ENCODE measurements at places on chromosomes 5 and 9.

- DNase-seq = no peak
Measured at GRCh38 chr5:161414896-161415295, 131.6 kb downstream of the GABRB2 start.

DNA sequence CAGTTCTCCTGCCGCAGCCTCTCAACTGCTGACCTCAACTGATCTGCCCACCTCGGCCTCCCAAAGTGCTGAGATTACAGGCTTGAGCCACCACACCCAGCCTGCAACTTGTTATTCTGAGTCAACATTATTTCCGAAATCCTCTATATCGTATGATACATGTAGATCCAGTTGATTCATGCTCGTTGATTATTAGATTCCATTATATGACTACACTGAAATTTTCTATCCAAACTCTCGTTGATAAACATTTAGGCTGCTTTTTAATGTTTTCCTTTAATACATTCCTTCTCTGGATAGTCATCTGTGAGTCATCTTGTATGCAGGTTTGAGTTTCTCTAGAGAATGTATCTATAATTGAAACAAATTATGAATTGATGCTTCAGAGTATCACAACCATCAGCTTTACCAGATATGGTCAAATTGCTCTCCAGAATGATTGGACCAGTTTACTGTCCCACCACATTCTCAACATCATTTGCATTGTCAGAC is 4.1 kb downstream of the CDK7 start:
- no peak for DNase-seq

DNA sequence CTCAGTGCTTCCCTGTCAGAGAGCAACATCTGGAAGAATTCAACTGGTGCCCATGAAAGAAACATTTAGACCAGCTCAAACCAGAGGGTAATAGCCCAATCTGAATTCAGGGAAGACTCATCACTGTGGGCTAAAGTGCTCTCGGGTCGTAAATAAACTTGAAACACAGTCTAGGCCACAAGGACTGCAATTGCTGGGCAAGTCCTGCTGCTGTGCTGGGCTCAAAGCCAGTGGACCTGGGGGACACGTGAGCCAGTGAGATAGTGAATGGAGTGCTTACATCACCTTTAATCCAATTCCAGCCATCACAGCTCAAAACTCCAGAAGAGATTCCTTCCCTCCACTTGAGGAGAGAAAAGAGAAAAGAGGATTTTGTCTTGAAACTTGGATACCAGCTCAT is 78.1 kb upstream of the DAP start:
- no peak for DNase-seq

DNA sequence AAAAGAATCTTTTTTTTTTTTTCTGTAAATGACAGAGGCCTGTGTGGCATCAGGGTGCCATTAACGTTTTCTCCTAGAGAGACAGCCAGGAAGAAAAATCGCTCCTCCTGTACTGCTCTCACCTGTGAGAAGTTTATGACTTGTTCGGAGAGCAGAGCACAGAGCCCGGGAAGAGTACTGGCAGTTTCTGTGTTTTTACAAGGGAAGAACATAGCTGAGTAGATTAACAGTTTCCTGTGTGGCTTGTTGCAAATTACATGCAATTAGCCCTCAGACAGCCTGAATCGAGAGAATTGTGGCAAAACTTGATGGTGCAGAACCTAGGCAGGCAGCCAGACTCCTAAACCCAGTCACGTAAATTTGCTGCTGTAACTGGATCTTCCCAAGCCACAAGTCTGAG is 32.1 kb downstream of the PRKACG start:
- no peak for DNase-seq

DNA sequence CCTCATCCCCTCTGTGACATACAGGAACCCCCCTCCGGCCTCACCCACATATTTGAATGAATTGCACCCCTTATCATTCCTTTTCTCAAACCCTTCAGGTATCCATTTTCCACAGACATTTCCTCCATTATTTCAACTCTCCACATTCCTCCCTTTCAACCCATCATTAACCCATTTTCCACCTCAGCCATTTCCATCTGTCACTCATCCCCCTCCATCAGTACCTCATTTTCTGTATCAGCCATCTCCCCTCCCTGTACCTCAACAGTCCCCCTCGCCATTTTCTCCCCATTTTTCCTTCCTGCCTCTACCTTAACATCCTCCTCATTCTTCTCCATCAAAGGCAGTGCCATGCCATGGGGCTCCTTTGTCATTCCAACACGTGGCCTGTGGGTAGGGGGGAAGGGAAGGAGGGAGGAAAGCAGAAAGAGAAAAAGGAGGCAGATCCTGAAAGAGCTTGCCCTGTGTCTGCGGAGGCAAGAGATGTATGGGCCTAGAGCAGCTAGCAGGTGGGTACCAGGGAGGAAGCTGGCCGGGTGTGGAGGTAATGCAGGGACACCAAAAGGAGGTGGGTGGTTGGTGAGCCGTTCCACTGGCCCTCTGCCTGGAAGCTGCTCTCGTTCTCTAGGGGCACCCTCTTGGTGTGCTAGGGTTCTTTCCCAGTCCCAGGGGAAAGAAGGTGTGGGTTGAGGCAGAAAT is 1.5 kb downstream of the DNAJB5 start:
- no peak for DNase-seq

DNA sequence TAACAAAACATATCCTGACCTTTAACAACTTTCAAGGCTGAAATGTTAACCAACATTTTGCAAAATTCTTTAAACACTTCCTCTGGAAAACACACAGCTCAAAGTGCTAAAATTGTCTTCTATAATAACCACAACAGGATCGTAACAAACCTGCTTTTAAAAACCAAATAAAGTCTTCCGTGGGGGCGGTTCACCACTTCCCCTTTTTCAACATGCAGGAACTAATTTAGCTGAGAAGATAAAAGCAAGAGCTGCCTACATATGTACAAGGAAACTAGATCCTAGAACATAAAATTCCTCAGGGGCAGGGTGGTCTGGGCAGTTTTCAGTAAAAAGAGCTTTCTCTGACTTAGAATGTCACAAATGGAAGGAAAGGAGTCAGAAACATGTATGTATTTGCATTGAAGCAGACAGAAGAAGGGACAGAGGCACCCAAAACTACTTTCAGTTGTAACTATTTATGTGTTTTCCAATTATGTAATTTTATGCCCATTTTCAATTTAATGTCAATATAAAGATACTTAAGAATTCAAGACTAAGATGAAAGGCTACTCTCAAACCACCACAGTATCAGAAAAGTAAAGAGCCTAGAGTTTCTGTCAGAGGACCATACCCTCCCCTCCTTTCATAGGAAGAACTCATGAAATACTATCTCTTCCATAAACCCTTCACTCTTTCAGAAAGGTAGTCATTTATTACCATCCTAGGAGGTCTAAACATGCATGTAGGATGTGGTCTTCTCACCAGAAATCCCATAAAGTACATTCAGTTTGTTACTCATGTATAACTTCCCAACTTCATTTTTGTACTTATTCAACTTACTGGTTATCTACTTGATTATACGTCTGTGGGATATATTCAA is 185.9 kb upstream of the RASA1 start:
- DNase-seq = no peak

- no peak for DNase-seq
Measured at GRCh38 chr9:80771555-80772347, 917.6 kb downstream of the TLE1 start.

- DNase-seq = no peak
Measured at GRCh38 chr5:157252711-157253465, 13.0 kb upstream of the CYFIP2 start.

- DNase-seq = no peak
Measured at GRCh38 chr5:36689225-36689624, 82.8 kb downstream of the SLC1A3 start.

GRCh38 chr5:173029499-173029921 is 26.6 kb upstream of the CREBRF start:
- DNase-seq = no peak

DNA sequence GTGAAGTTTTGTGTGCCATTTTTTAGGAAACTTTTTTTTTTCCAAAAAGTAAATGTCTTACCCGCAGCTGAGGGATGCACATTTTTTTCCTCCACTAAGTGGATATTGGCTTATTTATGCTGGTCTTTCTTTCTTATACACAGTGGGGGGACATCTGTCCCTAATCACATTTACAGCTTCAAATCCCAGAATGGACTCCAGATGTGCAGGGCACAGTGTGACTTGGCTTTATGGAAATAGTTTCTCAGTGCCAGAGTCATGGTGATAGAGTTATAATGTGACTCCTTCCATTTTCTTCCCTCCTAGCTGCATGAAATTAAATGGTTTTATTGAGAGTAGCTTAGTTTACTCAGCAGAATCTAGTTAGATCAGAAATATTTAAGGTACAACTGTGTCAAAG is 66.5 kb downstream of the SV2C start:
- DNase-seq = no peak

GRCh38 chr9:93082841-93083411 is 13.1 kb upstream of the CARD19 start:
- DNase-seq = no peak

- DNase-seq = no peak
Measured at GRCh38 chr9:134029248-134030226, 4.3 kb downstream of the BRD3OS start.

DNA sequence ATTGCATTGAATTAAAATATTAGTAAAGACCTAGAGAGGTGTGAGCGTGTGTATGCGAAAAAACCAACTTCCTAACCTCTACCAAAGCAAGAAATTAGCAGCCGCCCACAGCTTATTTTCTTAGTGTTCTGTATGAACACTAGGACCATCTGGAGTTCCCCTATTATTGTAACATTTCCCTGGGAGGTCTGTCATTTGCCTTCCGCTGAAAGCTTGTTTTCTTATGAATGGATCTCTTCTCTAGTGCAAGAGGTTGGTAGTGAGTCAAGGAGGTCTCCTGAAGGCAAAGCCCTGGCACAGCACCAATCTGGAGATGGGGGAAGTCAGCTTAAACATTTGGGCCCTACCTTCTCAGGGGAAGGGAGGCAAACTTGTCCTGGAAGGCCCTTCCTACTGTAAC is 10.8 kb downstream of the TNFSF8 start:
- no peak for DNase-seq

DNA sequence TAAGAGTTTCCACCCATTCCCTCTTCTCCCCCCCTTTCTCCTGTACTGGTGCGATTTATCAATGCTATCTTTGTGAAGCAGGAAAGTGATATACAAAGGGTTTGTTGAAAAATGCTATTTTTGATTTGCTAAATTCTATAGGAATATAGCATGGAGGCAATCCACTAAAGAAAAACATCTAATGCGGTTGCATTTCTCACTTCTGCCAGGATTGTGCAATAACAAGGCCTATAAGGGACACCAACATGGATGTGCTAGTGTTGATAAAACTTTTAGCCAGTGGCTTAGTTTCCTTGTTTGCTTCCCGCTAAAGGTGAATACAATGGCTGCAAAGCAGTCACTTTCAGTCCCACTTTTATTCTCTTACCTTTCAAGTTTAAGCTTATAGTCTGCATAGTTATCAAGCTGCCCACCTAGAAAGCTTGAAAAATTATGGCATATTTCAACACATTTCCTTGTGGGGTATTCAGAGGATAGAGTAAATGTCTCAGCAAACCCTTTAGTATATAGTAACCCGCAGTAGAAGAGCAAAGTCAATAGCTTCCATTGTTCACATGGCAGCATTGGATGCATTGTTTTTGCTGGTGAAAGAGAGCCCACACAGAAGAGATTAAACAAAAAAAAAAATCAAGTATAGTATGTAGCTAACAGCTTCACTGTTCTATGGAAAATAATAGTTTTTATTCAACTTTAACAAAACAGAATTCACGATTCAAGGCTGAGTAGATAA is 674.6 kb upstream of the SEMA6A start:
- no peak for DNase-seq

DNA sequence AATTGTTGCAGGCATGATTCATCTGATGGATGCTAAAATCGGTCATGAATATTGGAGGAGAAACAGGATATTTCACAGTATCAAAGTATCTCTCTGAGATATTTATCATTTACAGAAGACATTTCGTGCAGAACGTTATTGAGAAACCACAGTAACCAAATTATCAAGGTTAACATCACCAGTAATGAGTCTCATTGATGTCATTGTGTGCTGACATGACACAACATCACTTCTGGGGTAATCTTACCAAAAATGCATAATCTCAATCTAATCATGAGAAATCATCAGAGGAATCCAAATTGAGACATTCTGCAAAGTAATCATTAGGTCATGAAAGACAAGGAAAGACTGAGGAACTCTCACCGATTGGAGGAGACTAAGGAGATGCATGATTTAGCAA is 42.7 kb downstream of the C5orf22 start:
- no peak for DNase-seq

DNA sequence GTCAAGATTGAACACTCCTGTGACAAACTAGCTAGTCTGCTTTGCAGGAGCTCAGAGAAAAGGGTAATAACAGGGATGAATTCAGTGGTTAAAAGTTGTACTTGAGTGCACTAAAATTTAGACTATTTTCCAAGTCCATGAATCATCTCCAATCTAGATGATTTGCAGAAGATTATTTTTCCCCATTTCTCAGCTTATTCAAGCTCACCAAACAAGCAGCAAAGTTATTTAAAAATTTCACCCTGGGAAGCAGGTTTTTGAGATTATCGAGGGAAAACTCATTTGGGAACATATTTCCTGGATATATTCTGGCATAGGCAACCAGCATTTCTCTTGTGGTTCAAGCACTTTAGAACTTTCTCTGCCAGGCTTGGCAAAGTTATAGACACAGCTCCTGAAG is 311.4 kb downstream of the TLE1 start:
- DNase-seq = no peak

DNA sequence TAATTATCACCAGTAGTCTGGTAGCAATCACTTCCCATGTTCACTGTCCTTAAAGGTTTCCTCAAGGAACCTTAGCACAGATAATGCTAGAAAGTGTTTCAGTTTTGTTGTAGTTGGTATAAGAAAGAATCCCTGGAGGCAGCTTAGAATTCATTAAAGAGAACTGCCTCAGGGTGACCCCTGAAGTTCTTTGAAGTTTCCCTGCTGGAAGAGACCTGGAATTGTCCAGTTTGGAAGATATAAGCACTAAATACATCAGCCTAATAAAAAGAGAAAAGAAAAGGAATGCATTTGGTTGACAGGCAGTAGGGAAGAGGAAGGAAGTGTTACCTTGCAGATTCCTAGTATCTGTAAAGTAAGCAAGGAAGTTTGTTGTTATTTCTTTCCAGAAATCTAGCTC is 999.6 kb upstream of the DMAC1 start:
- DNase-seq = no peak

DNA sequence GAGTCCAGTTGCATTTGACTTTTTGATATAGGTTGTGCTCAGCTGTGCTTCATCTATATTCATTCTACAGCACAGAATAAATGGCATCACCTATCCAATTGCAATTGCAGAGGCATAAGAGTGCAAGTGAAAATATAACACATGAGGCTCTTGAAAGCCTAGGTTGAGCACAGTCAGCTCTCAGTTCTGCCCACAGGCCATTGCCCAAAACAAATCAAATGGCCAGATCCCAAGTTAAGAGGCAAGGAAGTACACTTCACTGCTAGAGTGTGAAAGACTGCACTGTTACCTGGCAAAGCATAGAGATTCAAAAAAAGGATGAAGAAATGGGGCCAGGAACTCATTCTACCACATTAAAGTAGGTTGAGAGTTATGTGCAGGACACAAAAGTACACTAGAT is 305.5 kb upstream of the SEMA6A start:
- no peak for DNase-seq

GRCh38 chr5:10213316-10213715 is 36.4 kb downstream of the ATPSCKMT start:
- no peak for DNase-seq

Measured in C1 segment of cervical spinal cord (tissue), 14 donors.